Epithelial cell of proximal tubule (primary cell): ENCODE measurements at places on chromosomes 1 and 21. TPM values are rescaled to one million over a fixed set of nuclear protein-coding genes. Genes with fewer than 3 reads are reported as not detected.

AIM2 gene
- 0.29 TPM in 1 of 2 replicates, not detected in the other for total RNA-seq

UBASH3A gene
- total RNA-seq, result not detected in 2 replicates

CDA gene
- 6.0 and 10.1 TPM in 2 replicates for total RNA-seq

S100A14 gene
- total RNA-seq, result 11.2 and 43.8 TPM in 2 replicates

ACP6 gene
- 6.9 and 11.9 TPM in 2 replicates for total RNA-seq

CFAP45 gene
- 0.46 and 0.65 TPM in 2 replicates for total RNA-seq

RSPO1 gene
- total RNA-seq, result not detected in 2 replicates

AADACL3 gene
- total RNA-seq, result not detected in 2 replicates

DMBX1 gene
- total RNA-seq, result not detected in 2 replicates

CD48 gene
- total RNA-seq, result not detected in 2 replicates

SH2D1B gene
- 0.07 and 0.23 TPM in 2 replicates for total RNA-seq

LCA5L gene
- total RNA-seq, result 0.23 and 0.65 TPM in 2 replicates

KIAA1614 gene
- 1.7 and 5.1 TPM in 2 replicates for total RNA-seq

IFI44 gene
- total RNA-seq, result 0.17 and 1.3 TPM in 2 replicates

KRTAP13-2 gene
- total RNA-seq, result not detected in 2 replicates

RASSF5 gene
- 3.5 and 4.7 TPM in 2 replicates for total RNA-seq

RNU1-4 gene
- under 0.01 TPM in 2 replicates for total RNA-seq

PFKFB2 gene
- total RNA-seq, result 3.8 and 5.1 TPM in 2 replicates

GOLT1A gene
- 1.7 and 3.0 TPM in 2 replicates for total RNA-seq

C1orf53 gene
- 0.40 and 6.7 TPM in 2 replicates for total RNA-seq

UMODL1 gene
- not detected in 2 replicates for total RNA-seq

KLHDC8A gene
- 0.80 and 9.6 TPM in 2 replicates for total RNA-seq

SPRR2A gene
- 0.92 and 1.8 TPM in 2 replicates for total RNA-seq

PCAT6 gene
- total RNA-seq, result 0.17 TPM in 1 of 2 replicates, not detected in the other

KRTAP19-3 gene
- not detected in 2 replicates for total RNA-seq

PRAMEF14 gene
- not detected in 2 replicates for total RNA-seq

NR1I3 gene
- total RNA-seq, result not detected in 2 replicates

VASH2 gene
- 0.63 and 3.3 TPM in 2 replicates for total RNA-seq

HTR6 gene
- not detected in 2 replicates for total RNA-seq

NTNG1 gene
- 25.8 and 32.0 TPM in 2 replicates for total RNA-seq

EPHA10 gene
- total RNA-seq, result under 0.01 and 0.17 TPM in 2 replicates

ST6GALNAC5 gene
- total RNA-seq, result 1.3 and 1.4 TPM in 2 replicates

DHX9 gene
- total RNA-seq, result 154 and 202 TPM in 2 replicates

P3R3URF gene
- total RNA-seq, result not detected in 2 replicates

PADI2 gene
- 1.5 and 15.2 TPM in 2 replicates for total RNA-seq

TMEM63A gene
- 13.2 and 19.5 TPM in 2 replicates for total RNA-seq

LINGO4 gene
- not detected in 2 replicates for total RNA-seq

RHD gene
- not detected in 2 replicates for total RNA-seq

CFAP107 gene
- total RNA-seq, result not detected in 2 replicates

OR2M3 gene
- total RNA-seq, result not detected in 2 replicates

ITLN2 gene
- total RNA-seq, result not detected in 2 replicates

ACAP3 gene
- total RNA-seq, result 21.8 and 29.1 TPM in 2 replicates

PLXNA2 gene
- 5.7 and 8.5 TPM in 2 replicates for total RNA-seq

MAEL gene
- not detected in 2 replicates for total RNA-seq

TSPAN1 gene
- total RNA-seq, result 71.6 and 117 TPM in 2 replicates
